Neuronal stem cell (in vitro differentiated cells): ENCODE measurements at places on chromosomes 16 and 17.

GRCh38 chr16:9443864-9444263 is 352.4 kb downstream of the HAPSTR1 start:
- no peak for DNase-seq

DNA sequence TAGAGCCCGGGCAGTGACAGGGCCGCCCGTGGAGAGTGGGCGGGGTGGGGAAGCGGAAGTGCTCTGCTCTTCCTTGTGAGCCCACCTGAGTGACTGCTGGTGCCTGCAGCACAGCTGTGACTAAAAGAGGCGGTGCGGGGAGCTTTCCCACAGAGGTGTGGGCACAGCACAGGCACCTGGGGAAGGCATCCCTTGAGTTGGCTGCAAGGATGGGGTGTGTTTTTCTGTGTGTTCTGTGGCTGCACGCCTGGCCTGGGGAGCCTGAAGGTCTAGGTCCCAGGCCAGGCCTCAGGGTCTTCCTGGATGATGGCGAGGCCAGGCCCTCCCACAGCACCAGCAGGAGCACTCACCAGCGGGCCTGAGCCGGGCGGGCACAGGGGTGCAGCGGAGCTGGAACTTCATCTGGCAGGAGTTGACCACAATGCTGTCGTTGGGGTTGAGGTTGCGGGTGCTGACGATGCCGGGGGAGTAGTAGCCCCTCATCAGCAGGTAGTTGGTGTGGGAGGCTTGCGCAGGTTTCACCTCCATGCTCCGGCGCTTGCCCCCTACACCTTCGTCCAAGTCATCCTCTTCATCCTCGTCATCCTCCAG is 67.1 kb downstream of the IL21R start:
- DNase-seq, result no peak

GRCh38 chr16:48629016-48629415 is 19.0 kb upstream of the N4BP1 start:
- DNase-seq, result no peak

DNA sequence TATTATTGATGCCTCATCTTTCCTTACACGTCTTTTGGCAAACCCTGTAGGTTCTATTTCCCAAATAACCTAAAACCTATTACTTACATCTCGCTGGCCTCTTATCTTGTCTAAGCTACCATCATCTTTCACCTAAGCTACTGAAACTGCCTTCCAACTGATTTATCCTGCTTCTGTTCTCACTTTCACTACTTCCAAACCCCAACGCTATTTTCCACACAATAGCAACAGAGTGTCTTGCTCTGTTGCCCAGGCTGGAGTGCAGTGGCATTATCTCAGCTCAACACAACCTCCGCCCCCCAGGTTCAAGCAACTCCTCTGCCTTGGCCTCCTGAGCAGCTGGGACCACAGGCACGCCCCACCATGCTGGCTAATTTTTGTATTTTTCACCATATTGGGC is 52.8 kb upstream of the INTS2 start:
- DNase-seq, result no peak

DNA sequence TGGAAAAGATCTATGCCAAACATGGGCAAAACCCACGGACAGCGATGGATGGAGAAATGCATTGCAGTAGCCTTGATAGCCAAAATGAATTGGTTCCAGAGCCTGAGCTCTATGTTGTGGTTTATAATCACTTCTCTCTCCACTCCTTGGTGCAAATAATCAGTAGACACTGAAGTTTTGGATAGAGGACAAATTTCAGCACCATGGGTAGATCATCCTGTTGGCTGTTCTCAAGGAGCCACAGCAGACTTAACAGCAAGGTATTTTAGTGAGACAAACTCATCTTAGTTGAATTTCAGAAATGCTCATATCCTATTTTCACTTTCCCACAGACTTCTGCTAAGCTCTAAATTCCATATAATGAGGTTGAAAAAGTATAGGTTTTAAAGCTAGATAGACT is 88.3 kb upstream of the CCL1 start:
- no peak for DNase-seq

GRCh38 chr17:69111794-69112193 is 29.9 kb downstream of the ABCA6 start:
- no peak for DNase-seq

DNA sequence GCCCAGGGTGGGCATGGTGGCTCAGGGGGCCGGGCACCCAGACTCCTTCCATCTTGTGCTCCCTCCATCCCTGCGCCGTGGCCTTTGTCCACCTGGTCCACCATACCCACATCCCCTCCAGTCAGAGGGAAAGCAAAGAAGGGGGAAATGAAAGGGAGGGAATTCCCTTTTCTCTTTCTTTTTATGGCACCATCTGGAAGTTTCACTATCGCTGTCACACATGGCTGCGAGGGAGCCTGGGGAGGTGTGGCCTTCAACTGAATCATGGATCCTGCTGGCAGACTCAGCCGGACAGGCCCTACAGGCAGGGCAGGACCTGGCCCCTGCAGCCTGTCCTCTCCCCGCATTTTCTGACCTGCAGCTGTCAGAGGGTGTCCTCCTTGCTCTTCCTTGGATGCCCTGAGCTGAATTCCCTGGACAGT is 6.2 kb downstream of the SLC12A3 start:
- no peak for DNase-seq

DNA sequence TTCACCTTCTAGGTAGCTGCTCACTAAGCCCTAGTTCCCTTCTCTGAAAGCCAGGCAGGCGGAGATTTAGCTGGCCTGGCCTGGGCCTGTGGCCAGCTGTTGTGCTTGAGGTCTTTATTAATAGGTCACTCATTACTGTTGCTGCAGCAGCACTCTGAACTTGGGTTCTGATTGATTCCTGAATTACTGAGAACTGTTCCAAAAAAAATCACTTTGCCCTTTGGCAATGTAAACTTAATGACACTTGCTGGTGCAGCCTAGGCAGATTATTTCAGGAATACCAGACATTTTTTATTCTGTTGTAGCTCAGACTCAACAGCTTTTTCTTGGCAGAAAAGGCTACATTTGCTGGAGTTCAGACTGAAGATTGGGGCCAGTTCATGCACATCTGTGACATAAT is 2.7 kb downstream of the TOM1L1 start:
- no peak for DNase-seq

GRCh38 chr17:40286473-40286872 is 1.2 kb upstream of the CDC6 start:
- no peak for DNase-seq

DNA sequence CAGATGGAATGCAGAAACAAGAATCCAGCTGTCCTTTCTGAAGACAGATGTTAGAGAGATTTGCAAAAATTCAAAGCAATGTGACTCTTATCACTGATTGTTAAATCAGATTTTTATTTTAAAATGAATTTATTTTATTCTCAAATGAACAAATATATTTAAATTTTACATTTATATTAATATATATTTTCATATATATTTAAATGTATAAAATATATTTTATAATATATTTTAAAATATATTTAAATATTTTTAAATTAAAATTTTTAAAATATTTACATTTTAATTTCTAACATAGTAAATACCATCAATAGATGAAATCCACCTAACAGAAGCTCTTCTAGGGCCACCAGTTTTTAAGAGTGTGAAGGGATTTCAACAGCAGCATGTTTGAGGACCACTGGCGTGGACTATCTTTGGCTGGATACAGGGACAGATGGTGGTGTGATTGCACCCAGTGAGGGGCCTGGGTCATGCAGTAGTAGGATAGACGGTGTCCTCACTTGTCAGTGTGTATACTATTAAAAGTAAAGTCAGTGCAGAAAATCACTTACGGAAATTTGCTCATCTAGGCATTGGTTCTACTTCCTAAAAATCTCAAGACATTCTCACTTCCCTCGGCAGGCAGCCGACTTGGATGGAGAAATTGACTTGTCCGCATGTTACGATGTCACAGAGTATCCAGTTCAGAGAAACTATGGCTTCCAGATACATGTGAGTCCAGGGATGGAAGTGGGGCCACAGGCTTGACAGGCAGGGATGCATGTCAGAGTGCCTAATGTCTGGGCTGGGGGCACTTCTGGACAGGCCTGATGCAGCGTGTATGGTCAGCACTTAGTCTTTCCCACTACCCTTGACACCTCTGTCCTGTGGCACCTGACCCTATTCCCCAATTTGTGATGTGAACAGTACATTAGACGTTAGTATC is 56.3 kb downstream of the PLD6 start:
- no peak for DNase-seq

- DNase-seq, result no peak
Observed at GRCh38 chr16:14098081-14098480, 27.0 kb downstream of the MRTFB start.

GRCh38 chr17:3796110-3796821 is 4.7 kb downstream of the ITGAE start:
- no peak for DNase-seq

DNA sequence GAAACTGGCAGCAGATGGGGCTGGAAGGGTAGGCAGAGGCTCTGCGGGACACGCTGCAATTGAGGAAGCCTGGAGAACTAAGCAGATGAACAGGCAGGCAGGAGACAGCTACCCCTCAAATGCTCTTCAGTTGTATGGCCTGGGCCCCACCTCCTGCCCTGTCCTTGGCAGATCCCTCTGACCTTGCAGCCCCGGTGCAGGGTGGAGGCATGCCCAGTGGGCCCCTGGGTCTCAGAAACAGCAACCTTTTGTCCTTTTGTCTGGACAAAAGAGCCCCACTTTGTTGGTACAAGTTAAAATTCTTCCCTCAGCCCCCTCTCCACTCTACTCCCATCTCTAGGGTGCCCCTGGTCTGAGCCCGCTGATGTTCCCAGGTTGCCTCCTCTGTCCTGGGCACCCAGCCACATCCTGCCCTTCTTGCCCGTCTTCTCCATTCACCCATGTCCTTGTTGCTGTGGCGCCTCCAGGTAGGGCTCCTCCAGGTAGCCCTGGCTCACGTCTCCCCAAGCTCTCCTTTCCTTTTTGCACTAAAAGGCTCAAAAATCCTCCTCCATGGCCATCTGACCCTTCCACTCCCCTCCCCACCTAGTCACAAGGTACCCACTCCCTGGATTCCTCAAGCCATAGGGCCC is 136.8 kb downstream of the CLEC16A start:
- no peak for DNase-seq

DNA sequence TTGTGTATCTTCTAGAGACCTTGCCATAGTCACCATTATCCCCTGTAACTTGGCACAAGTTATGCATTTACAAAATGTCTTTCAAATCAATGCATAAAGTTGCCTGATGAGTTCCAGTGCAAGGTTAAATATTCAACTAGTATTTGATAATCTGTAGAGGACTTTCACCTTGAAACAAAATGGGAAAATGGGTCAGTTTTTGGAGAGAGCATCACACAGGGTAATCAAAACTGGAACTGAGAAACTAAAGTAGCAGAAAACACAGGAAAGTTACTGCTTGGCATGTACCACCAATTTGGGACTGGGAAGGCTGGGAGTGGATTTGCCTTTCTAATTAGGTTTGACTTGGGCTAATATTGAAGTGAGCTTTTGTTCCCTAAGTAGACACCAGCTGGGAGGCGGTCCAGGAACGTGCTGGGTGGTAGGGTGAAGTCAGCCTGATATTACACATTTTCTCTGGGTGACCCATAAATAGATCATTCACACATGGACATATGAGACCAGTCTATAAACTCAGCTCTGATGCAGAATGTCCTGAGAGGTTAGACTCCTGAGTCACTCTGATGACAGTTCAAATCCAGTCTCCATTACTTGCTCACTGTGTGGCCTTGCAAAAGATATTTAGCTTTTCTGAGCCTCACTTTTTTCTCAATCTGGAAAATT is 152.3 kb downstream of the PCTP start:
- no peak for DNase-seq

- no peak for DNase-seq
Observed at GRCh38 chr17:8466456-8466855, 30.8 kb downstream of the NDEL1 start.

GRCh38 chr17:41718287-41718645 is 6.1 kb downstream of the GAST start:
- DNase-seq, result no peak

- DNase-seq, result no peak
Observed at GRCh38 chr16:48498769-48499631, 111.0 kb downstream of the N4BP1 start.

DNA sequence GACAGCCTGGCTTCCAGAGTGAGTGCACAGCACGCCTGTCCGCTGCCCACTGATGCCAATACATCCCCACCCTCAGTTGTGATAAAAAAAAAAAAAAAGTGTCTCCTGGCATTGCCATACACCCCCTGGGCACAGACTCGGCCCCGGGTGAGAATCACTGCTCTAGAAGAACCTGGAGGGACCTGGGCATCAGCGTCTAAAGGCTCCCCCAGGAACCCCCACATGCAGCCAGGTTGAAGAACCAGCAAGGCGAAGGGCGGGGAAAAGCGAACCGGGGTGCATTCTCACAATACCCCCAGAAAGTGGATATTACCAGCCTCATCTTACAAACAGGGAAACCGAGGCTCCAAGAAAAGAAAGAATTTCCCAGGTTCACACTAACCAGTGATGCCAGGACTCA is 27.7 kb downstream of the TBC1D16 start:
- no peak for DNase-seq

DNA sequence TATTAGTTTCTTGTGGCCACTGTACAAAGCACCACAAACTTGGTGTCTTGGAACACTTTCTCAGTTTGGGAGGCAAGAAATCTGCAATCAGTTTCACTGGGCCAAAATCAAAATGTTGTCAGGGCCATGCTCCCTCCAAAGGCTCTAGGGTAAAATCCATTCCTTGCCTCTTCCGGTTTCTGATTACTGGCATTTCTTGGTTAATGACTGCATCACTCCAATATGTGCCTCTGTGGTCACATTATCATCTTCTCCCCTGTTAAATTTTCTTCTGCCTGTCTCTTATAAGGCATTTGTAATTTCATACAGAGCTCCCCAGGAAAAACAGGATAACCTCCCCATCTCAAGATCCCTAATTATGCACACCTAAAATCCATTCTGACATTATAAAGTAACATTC is 34.8 kb downstream of the ZNF287 start:
- no peak for DNase-seq
